Hematopoietic multipotent progenitor cell treated with erythropoietin and hydrocortisone succinate and interleukin-3 and kit ligand, for 4 days (in vitro differentiated cells): ENCODE measurements at places on chromosomes 12 and 14.

DNA sequence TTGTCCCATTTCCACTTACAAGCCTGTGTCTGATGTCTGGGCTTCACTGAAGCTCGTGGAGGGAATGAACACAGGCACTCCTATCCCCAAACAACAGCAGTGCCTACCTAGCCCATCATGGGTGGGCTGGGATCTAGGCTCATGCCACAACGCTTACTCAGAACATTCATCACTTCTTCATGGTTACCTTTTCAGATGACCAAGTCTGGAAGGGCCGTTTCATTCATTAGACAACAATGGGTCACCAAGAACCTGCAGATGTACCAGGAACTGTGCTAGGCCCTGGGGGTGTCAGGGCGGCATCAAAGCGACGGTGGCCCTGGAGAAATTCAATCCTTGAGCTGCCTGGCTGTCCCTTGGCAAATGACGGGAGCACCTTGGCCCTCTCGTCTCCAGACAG lies 64.9 kb upstream of the FZD10 start:
- no peak for DNase-seq

DNA sequence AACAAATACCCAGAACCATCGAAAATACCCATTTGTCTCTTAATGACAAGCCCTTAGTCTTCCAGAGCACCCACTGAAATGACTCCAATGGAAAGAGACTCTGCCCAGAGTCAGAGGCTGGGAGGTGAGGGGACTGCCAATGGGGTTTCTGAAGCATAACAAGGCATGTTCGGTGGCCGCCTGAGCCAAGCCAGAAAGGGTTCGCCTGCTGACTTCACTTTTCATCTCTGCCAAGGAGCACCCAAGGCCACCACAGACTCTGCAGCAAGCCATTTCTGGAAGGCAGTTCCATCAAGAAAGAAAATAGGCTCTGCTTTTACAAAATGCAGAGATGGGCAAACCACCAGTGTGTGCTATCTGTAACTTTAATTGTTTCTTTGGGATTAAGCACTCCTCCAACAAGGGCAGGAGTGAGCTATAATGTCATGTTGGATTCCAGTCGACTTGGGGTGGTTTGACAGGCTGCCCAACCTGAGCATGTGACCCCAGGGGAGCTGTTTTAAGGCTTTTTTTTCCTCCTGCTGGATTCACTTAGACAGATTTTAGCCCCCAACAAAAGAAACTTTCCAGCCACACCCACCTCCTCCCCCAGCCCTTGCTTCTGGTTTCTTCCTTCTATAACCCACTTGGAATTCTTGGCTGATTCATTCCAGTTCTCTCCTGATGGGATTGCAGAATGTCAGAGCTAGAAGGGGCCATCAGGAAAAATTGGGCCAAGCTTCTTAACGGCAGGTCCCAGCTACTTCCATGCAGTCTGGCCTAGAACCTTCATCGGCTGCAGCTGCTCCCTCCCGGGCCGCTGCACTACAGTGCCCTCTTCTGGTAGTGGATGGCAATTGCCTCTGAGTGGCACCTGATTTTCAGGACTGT lies 24.1 kb downstream of the CKAP4 start:
- DNase-seq, result peak; percentile 78

- DNase-seq, result peak; percentile 89
These were observed 11.4 kb upstream of the DNAL1 start for GRCh38 chr14:73633116-73634010.

GRCh38 chr12:39873065-39873464 lies 232.8 kb downstream of the SLC2A13 start:
- no peak for DNase-seq

DNA sequence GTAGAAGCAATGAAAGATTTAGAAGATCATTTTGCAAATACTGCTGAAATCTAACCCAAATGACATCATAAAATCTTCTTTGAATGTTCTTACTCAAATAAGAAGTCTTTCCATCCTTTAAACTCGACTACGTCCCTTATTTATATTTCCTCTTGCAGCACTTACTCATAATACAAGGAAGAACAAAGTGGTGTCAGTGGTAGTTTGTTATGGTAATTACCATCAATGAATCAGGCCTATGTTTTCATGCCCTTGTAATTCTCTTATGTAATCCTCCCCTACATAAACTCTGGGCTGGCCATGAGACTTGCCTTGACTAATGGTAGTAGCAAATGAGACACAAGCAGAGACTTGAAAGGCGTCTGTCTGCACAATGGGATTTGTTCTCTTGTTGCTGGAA lies 17.0 kb downstream of the EEA1 start:
- no peak for DNase-seq

- no peak for DNase-seq
These were observed 163.2 kb downstream of the RPL10L start for GRCh38 chr14:46488374-46488773.

- no peak for DNase-seq
These were observed 704 bp downstream of the SDR39U1 start for GRCh38 chr14:24441904-24442239.
